GM12891 (cell line): ENCODE measurements at places on chromosomes 4 and X.
A peak's percentile ranks its signal among the peaks of the same experiment; 100 is the strongest.

DNA sequence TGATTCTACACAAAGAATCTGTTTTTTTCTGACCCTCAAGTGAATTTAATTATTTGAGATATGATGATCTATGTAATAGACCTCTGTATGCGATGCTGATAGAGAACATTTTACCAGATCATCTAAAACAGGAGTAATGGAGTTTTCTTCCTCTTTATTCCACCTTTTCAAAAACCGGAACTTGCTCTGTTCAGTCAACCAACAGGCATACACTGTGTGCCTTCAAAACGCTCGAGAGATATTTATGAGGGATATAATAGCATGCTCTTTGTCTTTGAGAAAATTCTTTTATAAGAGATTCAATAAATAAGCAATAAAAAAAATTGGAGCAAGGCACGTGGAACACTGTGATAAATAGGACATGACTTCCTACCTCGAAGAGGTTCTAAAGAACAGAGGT is 2.0 kb downstream of the NYX start:
- DNase-seq = no peak

- DNase-seq = no peak
Observed at GRCh38 chrX:76147106-76147505, 25.8 kb upstream of the PBDC1 start.

- DNase-seq = no peak
Observed at GRCh38 chrX:154979629-154980028, 42.9 kb downstream of the F8 start.

DNA sequence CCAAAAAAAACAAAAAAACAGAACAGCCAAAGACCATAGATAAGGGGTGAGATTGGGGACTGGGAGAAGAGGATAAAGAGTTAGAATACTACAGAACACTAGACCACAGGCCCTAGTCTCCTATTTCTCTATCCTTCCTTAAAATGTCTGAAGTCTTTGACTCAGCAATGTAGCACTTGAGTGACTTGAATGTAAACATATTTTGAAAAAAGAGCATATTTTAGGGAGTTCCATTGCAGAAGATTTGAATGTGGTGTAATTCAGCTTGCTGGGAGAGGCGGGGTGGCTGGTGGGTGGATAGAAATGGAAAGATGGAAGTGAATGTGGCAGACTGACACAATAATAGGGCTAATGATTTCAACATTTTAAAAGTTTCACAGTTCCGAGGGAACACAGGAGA is 144.9 kb downstream of the CHIC2 start:
- DNase-seq = no peak

- no peak for DNase-seq
Observed at GRCh38 chr4:159019356-159019755, 83.5 kb upstream of the RAPGEF2 start.

GRCh38 chr4:152554742-152555141 is 18.9 kb upstream of the FBXW7 start:
- DNase-seq = no peak

DNA sequence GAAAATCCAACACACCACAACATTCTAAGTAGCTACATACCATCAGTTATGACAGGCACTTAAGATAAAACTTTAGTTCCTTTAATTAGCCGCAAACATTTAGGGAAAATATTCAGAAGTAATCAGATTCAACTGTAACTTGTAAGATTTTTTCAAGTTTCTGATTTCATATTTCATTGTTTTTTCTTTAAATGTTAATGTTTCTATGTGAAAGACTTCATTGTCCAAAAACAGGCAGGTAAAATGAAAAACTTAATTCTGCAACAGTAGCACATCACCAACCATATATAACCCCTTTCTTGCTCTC is 11.6 kb upstream of the ODAM start:
- DNase-seq = no peak

DNA sequence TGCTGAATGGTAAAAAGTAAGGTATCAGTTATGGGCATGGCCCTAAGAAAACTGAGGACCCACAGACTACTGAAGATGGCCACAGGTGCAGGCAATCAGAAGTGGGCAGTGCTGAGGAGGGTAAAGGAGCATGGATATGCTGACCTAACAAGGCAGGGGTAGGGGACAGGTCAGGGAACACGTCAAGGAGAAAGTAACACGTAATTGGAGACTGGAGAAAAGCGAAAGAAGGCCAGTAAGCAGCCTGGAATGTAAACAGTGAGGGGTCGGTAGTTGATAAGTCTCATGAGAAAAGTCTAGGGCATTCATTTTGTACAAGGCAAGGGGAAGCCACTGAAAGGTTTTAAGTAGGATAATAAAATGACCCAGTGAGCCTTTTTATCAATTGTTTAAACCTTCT is 153.3 kb downstream of the PRDM5 start:
- DNase-seq = no peak

DNA sequence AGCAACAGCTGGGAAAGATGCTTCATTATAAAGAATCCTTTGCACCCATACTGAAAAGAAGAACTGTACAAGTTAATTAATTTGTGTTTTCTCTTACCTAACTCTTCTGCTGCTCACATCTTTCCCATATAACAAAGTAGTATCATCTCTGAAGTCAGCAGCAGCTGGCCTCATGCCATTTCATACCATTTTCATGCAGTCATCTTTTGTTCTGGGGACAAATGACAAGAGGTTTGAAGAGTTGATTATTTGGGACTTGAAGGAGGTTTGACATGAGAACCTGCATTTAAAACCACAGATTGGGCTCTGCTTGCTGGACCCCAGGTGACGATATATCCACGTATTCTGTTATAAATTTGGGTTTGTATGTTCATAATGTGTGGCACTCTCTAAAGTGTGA is 430.3 kb downstream of the SPRY1 start:
- DNase-seq = no peak

- DNase-seq = no peak
Observed at GRCh38 chrX:110108381-110108821, 105.5 kb downstream of the TMEM164 start.

DNA sequence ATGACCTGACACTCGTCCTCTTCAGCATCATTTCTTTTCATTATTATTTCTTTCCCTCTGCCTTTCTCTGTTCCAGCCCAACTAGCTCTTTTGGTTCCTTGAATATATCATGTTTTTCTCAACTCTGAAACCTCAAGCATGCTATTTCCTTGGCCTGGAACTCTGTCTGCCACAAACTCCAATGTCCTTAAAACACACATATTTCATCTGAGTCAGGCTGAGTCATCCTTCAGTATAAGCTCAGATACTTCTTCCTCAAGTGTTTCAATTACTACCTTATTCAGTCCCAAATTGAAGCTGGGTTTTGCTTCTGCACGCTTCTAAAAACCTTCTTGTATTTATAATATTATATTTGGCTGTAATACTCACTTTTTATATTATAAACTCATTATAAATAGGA is 424.2 kb downstream of the PDGFC start:
- no peak for DNase-seq

- DNase-seq = no peak
Observed at GRCh38 chrX:23908219-23909004, 606 bp downstream of the CXorf58 start.

DNA sequence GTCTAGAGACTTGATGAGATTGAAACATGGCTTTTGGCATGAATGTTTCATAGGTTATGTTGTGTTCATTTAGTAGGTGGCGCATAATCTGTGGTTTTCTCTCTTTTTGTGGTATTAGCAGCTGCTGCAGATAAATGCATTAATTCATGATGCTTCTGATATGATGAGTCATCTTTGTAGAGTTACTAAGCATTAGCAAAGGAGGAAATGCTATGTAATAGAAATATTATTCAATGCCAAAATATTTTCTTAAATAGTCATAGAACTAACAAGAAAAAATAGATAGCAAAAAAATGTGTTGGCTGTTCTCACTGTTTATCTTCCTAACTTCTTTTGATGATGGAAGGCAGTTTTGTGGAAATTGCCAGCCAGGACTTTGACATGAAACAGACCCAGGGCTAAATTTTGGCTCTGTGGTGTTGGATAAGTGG is 3.6 kb downstream of the ZXDB start:
- DNase-seq = no peak

DNA sequence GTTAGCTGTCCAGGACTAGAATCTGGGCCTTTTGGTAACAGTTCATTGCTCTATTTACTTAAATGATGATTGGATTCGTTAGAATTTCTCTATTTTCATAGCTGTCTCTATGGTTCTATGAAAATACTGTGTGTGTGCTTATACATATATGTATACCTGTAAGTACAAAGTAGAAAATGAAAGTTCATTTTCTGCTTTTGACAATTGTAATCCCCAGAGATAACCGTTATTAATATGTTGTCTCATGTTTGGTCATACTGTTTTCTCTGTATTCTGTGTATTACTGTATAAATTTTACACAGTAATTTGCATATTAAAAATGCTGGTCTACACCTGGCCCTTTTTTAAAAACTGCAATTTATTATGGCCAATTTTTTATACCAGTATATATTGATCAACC is 55.4 kb downstream of the CLCN3 start:
- DNase-seq = no peak

- DNase-seq = no peak
Observed at GRCh38 chr4:18798123-18798522, 776.6 kb upstream of the LCORL start.

- no peak for DNase-seq
Observed at GRCh38 chr4:138200236-138200590, 41.9 kb downstream of the SLC7A11 start.

- no peak for DNase-seq
Observed at GRCh38 chr4:2006956-2007653, 1.7 kb downstream of the NELFA start.

- DNase-seq = no peak
Observed at GRCh38 chrX:9369802-9370291, 95.0 kb upstream of the TBL1X start.

DNA sequence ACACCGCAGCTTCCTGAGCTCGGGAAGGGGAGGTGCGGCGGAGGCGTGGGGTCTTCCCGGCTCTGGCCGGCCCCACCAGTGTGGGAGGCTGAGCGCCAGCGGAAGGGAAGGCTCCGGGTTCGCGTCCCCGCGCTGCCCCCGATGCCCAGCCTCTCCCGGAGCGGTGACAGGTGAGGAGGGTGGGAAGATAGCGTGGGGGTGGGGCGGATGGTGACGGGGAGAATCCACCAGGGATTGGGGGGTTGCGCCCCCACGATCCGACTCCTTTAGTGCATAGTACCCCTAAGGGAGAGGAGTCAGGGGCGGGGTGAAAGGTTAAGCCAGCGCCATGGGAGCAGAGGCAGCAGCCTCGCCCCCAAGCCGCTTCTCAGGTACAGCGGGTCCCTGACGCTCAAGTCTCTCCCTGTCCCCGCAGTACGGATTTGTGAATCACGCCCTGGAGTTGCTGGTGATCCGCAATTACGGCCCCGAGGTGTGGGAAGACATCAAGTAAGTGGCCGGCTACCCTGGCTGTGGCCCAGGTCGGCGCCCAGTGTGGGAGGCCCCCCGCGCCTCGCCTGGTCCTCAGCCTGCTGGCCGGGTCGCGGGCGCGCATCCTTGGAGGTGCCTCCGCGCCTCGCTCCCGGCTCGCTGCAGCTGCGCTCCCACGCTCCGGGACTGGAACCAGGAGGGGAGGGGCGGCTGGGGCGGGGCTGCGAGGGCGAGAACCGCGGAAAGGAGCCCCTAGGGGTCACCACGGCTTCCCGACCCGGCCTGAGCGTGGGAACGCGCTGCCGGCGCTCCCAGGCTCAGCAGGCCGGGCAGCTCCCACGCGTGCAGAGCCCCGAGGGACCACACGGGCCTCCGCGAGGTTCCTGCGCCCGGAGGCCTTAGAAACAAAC is 791 bp downstream of the GUCY1B1 start:
- DNase-seq = peak; percentile 12

GRCh38 chrX:38484607-38485498 is 76.5 kb upstream of the TSPAN7 start:
- no peak for DNase-seq

DNA sequence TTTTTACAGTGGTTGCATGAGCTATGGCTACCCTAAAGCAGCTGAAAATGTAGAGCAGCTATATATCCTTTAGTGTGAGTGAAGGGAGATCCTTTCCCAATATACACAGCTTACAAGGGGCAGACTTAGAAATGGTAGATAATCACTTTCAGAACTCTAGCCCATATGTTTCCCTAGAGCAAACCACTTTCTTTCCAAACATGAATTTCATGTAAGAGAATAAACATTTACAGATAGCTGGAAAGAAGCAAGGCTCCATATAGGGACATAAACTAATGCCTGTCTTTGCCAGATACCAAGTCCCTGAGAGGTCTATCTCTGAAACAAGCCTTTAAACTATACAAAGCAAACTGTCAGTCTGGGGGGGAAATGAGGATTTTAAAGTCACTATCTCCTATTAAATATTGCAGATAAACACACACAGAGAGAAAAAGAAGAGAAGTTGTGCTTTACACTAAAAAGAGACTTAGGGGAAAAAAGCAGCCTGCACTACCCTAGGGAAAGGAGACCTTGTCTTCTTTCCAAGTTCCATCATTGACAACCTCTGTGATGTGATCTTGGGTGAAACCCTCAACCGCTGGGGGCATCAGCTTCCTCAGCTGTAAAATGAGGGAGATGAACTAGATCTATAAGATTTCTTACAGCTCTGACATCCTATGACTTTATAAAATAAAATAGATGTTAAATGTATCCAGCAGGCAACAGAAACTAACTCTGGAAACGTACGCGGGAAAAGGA is 73.6 kb downstream of the TMEM156 start:
- no peak for DNase-seq

GRCh38 chr4:132065940-132066495 is 1083.1 kb upstream of the PCDH10 start:
- DNase-seq = no peak

- DNase-seq = no peak
Observed at GRCh38 chrX:10169175-10169574, 12.4 kb downstream of the CLCN4 start.

- DNase-seq = no peak
Observed at GRCh38 chr4:138706201-138706600, 309.4 kb upstream of the NOCT start.

DNA sequence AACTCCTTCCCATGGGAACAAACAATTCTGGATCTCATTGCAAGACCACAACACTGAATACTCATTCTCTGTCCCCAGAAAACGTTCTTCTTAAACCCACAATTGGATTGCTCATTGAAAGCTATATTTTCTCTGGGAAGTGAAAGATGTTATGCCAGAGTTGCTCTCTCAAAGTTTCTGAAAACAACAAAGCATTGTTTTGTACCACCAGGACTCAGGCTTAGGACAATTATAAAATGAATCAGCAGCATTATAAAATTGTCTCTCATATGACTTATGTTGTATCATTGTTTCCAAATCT is 26.5 kb downstream of the TFDP3 start:
- DNase-seq = no peak

GRCh38 chr4:29423836-29424721 is 1296.1 kb upstream of the PCDH7 start:
- no peak for DNase-seq

DNA sequence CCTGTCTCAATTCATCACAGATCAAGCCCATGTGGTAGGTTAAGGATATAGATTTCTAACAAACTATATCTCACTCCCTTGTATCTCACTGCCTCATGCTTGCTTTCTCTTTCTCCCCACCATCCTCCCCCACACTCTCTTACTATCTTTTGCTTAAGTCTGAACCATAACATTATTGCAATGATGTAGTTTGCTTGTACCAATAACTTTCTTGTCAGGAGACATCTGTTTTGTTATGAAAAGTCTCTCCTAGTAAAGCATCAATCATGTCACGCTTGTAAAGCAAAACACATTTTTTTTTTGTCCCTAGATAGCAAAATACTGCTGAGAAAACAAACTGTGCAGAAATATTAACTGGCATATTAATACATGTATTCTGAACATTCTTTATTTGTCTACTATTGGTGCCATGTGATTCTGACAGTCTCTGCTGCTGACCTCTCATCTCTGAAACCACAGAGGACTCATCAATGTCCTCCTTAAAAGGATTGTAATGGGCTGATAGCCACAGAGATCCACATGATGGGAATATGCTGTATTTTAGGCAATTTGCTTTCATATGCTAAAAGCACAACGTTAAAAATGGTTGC is 217.5 kb downstream of the VEGFC start:
- no peak for DNase-seq
